ENCODE measurements at places on chromosomes 16 and 17.
A peak's percentile ranks its signal among the peaks of the same experiment; 100 is the strongest.

DNA sequence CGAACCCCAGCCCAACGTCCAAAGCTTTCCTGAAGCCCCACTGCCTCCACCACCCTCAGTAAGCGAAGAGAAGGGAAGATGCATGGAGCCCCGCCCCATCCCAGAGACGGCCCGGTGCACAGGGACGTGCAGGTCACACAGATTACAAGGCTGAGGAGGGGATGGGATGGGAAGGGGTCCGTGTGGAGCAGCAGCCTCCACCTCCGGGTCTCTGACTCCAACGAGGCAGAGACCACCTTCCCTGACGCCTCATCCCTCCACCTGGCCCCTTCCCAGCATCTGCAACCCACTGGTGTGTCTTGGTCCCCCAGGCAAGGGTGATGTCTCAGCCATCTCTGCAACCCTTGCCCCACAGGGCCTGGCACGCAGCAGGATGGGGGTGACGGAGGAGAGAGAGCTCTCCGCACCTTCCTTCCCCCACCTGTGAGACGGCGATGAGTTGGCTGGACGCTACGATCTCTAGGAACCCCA lies 58.5 kb downstream of the TBC1D16 start:
- DNase-seq: no peak

DNA sequence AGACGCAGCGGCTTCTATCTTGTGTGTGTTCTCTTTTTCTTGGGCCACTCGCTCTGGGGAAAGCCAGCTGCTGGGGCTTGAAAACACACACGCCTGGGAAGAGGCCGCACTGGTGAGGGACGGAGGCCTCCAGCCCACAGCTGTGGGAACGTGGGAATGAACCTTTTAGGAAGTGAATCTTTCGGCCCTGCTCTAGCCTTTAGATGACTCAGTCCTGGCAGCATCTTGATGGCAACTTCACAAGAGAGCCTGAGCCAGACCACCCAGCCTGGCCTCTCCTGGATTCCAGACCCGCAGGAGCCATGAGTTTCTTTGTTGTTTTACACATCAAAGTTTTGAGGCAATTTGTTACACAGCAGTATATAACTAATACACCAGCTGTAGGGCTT lies 2.2 kb upstream of the PDPK1 start:
- DNase-seq: no peak

DNA sequence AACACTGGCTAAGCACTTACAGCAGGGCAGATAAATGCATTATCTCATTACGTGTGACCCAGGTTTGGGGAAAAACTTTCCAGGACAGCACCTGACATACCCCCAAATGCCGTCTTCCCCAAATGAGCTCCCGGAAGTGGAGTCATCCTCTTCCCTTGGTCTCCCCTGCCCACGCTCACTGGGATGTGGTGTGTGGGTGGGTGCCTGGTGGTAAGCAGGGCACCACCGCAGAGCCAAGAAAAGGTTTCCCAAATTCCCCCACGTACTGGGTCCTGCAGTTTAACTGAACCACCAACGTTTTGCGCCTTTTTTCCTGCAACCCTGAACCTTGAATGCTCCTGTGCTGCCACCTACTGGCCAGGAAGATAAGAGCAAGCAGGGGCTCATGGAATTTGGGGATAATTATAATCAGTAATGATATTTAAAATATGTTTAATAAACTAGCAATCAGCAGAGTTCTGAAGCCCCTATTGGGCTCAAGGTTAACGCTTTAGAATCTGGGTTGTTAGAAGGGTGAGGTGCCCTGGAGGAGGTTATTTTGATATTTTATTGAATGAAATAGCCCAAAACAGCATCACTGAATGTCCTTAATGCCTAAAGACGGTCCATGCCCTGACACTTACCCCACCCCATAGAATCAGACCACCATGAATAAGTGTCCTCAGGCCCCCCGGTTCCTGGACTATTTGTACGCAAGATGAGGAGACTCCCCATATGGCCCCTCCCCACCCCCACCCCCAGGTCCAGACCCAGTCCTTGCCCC lies 8.0 kb downstream of the SPPL2C start:
- DNase-seq: peak; percentile 64

- DNase-seq: no peak
Measured at GRCh38 chr16:51306116-51306515, 155.0 kb upstream of the SALL1 start.

- DNase-seq: no peak
Measured at GRCh38 chr17:10127819-10128425, 70.5 kb downstream of the GAS7 start.

- no peak for DNase-seq
Measured at GRCh38 chr16:17224350-17224749, 246.4 kb downstream of the XYLT1 start.
